ENCODE measurements at places on chromosomes 2 and 18.

- no peak for DNase-seq
Measured at GRCh38 chr18:8006979-8007378, 439.9 kb downstream of the PTPRM start.

DNA sequence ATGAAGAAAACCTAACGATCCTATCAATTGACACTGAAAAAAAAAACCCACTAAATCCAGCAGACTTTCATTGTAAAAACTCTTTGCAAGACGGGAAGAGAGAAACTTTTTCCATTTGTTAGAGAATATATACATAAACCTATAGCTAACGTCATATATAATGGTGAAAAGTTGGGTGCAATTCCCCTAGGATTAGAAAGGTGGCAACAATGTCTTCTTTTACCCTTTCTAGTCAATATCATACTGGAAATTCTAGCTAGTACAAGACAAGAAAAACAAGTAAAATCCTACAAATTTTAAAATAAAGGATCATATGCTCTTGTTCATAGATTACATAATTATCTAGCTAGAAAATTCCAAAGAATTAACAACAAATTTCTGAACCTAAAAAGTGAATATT, 1596.5 kb upstream of the LRRTM1 start:
- DNase-seq: peak; percentile 3

GRCh38 chr2:64223055-64223454, 78.8 kb upstream of the PELI1 start:
- no peak for DNase-seq

DNA sequence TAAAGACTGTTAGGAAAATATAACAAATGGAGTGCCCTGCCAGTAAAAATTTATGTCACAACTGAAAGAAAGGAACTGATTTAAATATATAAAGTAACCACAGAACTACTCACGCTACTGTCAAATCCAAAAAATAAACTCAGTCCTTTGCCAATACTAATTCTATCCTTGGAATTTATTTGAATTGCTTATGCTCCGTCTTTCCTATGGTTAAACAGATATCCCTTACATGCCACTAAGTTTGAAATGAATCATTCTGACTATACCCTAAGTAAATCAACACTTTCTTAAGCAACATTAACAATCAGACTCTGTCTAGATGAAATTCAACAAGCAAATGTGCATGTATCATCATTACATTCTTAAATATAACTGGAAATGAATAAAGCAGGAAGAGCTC, 9.8 kb downstream of the HNRNPLL start:
- DNase-seq: peak; percentile 47

DNA sequence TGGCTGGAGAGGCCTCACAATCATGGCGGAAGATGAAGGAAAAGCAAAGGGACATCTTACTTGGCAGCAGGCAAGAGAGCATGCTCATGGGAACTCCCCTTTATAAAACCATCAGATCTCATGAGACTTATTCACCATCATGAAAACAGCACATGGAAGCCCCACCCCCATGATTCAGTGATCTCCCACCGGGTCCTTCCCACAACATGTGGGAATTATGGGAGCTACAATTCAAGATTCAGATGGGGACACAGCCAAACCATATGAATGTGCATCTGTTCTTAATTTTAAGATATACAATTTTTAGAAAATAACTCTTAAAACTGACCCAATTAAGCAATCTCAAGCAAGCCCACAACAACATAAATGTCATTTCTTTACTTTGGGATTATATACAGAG, 12.6 kb downstream of the C18orf63 start:
- DNase-seq: peak; percentile 12

DNA sequence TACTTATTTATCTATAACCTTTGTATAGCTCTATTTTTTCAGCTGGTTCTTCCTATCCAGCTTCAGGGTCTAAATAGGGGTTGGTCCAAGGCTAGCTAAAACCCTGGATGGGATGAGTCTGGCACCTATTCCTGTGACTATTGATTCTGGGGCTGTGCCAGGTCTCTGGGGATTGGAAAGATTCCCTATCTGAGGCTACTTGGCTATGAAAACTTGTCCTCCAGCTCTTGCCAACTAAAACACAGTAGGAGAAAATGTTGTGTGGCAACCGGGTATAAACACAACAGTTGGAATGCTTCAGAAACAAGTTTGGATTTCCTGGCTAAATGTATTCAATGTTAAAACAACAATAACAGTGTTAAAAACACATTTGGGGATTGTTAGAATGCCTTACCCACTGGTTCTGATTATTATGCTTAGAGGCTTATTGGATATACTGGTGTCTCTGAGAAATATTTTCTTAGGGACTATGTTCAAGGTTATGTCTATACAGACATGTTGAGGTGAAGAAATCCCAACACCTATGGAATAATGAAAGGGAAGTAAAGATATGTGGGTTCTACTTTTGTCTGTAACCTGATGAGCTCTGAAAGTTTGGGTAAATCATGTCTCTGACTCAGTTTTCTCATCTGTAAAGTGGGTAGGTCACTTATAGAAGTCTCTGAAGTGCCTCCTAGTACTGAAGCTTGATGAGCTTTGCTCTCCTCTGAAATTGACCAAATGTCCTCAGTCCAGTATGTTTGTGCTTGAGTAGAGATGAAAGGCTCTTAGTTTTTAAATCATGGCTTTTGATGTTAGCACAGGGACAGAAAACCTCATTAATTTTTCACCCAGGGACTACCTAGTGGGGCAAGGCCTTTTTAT, 460.7 kb downstream of the MTX2 start:
- peak; percentile 62 for DNase-seq

GRCh38 chr2:10225291-10226037, 77.2 kb upstream of the HPCAL1 start:
- no peak for DNase-seq

GRCh38 chr2:228648541-228648940, 467.1 kb upstream of the SPHKAP start:
- DNase-seq: no peak

DNA sequence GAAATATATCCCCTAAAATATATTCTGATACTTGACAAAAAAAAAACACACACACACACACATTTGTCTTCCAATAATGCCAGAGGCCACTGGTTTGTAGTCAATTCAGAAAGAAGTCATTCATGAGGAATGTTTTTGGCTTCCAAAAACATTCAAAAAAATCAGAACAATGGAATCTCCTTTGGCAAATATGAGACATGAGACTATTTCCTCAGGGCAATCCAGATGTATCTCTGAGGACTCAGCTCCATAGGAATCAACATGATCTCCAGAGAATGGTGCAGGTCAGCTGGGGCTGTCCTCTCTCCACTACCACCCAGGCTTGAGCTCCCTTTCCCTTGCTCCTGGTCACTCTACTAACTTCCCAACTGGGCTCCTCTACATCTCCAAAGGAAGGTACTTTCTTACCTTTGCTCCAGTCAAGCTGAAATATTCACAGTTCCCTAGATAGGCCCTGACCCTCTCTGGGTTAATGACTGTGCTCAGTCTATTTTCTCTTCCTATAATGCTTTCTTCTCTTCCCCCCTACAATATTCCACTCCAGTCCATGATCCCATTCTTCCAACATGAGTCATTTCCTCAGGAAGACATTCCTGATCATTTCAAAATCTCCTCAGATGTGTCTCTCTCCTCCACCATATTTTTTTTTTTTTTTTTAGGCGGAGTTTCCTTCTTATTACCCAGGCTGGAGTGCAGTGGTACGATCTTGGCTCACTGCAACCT, 145.3 kb downstream of the C1D start:
- peak; percentile 89 for DNase-seq

GRCh38 chr18:2846636-2847316, at the start of gene EMILIN2:
Gene EMILIN2 (plus strand): TSS chr18:2847006. CDS start chr18:2847189, 183 bp downstream.
- peak; percentile 35 for DNase-seq

GRCh38 chr2:233021771-233022170, 8.7 kb upstream of the NGEF start:
- peak; percentile 17 for DNase-seq

GRCh38 chr2:215140166-215140707, 1.8 kb upstream of the ABCA12 start:
- DNase-seq: no peak

- no peak for DNase-seq
Measured at GRCh38 chr2:175576875-175577274, 395.4 kb upstream of the ATP5MC3 start.

DNA sequence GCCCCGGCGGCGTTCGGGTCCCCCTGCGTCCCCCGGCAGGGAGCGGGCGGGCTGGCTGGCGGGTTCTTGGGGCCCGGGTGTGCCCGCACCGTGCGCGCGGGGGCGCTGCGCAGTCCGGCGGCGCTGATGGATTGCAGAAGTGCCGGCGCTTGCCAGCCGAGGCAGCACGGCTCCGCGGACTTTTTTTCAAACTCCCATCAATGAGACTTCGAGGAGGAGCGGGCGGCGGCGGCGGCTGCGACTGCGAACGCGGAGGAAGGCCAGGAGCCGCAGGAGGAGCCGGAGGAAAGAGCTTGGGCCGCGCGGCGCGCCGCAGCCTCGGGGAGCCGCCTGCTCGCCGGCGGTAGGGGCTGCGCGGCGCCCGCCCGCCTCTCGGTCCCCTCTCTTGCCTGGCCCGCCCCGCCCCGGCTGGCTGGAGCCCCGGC, at the start of gene GLI2:
TSS of gene GLI2 (plus strand) at position 123 of the 425 bp plus-strand sequence. CDS start 61,453 bp downstream, outside the sequence.
- DNase-seq: peak; percentile 94

DNA sequence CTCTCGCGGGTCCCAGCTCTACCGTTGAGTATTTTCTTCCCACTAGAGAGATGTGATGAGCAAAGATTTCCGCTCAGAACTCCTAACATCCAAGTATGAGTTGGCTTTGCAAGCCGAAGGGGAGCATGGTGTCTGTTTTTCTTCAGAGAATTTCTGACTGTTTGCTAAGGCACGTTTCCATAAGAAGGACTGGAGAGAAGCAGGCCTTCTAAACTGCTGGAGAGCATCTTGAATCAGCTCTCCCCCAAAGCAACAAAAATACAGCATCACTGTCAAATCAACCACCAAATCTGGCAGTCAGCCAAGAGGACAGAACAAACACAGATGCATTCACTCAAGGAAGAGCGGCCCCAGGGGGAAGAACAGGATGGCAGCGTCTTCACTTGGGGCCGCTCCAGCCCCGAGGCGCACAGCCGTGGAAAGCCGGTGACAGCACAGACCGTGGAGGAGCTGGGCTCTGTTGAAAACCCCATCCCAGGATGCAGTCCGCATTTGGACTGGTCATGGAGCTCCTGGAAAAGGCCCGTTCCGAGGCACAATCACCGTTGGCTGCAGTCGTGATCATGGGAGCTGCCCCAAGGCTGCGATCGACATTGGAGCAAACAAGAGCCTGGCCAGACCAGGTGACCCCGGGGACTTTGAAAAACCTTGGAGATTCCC, 101.4 kb downstream of the NFATC1 start:
- peak; percentile 88 for DNase-seq

DNA sequence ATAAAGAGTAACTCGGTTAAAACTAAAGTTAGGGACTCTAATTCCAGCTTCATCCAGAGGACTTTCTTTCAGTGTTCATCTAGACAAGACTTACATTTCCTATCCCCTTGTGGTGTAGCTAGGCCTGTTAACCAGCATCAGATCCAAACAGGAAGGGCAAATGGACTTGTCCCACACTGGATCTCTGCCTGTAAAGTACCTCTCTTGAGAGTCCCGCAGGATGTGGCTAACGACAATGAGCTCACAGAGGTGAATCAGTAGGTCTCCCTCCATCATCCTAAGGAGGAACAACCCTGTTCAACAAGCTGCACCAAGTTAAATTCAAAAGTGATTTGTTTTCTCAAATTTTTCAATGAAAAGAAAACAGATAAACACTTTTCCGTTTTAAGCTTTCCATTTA, 412.3 kb upstream of the RGPD4 start:
- DNase-seq: no peak

DNA sequence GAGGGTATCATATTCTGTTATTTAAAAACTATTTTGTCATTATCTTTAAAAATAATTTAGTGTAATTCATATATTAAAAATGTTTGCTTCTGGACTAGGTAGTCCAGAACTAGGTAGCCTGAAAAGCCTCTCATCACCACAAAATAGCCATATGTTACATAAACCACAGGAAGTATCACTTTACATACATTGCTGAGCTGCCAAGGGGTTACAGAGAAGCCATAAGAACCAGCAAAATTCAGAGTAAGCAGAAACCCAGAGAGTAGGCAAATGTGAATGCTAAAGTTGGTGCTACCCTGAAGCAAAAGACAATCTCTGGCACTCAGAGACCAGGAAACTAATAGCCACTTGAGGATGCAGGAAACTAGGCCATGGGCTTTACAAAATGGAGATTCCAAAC, 60.9 kb downstream of the LOXHD1 start:
- DNase-seq: no peak

GRCh38 chr2:75403991-75404428, 156.7 kb downstream of the EVA1A start:
- DNase-seq: peak; percentile 77

GRCh38 chr2:206305523-206306245, 31.2 kb downstream of the ZDBF2 start:
- no peak for DNase-seq

All from cardiac fibroblast (primary cell).